Midbrain (tissue), 1 donor: ENCODE measurements at places on chromosomes 2 and 18.

DNA sequence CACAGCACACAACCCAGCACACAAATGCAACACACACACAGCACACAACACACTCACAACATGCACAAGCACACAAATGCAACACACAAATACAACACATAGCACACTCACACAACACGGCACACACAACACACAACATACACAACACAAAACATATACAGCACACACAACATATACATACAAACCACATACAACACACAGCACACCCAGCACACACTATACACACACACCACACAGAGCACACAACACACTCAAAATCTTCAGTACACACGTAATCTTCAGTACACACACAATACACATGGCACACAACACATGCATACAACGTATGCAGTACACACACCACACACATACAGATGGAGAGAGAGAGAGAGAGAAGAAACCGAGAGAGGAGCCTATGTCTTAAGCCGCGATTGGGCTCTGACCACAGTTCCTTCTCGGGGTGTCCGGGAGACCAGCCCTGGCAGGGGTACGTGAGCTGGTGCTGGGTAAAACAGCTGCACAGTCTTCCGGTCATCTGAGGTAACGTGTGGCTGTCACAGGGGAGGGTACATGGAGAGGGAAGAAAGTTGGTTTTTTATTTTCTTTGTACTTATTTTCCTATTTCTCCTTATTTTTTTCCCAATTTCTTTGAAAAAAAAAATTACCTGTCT, 25.1 kb downstream of the POU3F3 start:
- no peak for DNase-seq

DNA sequence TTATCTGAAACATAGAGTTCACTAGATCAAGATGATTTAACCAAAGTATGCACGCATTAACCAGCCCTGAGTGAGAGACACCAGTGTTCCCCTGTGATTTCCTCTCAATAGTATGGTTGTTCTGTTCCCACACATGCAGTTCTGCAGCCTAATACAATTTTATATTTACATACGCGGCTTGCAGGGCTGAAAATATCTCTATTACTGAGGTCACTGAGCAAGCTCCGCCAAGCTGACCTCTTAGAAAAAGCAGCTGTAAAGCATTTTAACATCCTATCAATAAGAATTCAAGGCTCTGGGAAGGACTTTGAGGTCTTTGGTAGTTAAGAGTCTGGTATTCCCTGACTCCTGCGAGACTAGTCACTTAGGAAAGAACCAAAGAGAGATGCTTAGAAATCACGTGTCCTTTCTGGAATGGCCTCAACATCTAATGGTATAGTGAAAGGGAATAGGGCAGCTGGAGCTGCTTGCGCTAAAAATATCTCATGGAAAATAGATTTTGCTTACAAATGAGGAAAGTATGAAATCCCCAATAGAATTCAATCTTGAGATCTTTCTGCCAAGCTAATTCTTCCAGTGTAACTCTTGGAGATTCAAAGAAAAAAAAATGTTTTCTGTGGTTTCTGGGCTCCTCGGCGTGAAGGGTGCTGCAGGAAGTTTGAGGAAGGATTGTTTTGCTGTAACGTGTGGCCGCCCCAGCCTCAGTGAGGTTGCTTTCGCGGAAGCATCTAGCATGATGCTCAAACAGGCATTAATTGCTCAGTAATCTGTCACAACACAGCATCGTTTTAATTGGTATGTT, 59.2 kb downstream of the DOCK10 start:
- peak; percentile 56 for DNase-seq

DNA sequence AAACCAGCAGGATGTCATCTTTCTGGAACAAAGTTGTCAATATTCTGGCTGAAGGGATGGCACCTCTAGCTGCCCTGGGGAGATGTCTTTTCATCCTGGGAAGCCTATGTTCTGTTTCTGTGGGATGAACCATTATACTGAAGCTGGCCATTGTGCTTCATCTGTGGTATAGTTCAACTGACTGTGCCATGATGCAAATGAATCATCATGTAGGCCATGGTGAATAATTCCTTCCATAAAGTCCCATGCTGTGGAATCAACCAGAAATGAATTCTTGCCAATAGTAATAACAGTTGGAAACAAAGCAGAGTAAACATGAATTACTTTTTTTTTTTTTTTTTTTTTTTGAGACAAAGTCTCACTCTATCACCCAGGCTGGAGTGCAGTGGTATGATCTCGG, 64.1 kb upstream of the CNGA3 start:
- no peak for DNase-seq

DNA sequence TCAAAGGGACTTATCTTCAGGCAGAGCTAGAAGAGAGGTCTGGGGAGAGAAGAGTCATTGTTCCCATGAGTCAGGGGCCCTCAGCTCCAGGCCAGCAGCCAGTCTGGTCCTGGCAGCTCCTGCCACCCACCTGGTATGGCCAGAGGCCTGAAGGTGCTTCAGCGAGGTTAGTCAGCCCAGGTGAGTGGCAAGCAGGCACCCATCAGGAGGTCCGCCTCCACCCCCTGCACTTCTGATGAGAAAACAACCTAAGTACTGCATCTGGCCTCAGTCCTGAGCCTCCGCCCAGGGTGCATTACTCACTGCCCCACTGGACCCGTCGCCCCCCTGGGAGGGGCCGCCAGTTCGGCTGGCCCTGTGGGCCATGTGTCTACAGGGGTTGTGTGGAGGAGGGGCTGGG, 130.2 kb downstream of the INHBB start:
- DNase-seq: no peak

GRCh38 chr18:9079818-9080528, 22.5 kb upstream of the NDUFV2 start:
- peak; percentile 54 for DNase-seq

- no peak for DNase-seq
Measured at GRCh38 chr18:62277045-62277444, 48.1 kb upstream of the TNFRSF11A start.

DNA sequence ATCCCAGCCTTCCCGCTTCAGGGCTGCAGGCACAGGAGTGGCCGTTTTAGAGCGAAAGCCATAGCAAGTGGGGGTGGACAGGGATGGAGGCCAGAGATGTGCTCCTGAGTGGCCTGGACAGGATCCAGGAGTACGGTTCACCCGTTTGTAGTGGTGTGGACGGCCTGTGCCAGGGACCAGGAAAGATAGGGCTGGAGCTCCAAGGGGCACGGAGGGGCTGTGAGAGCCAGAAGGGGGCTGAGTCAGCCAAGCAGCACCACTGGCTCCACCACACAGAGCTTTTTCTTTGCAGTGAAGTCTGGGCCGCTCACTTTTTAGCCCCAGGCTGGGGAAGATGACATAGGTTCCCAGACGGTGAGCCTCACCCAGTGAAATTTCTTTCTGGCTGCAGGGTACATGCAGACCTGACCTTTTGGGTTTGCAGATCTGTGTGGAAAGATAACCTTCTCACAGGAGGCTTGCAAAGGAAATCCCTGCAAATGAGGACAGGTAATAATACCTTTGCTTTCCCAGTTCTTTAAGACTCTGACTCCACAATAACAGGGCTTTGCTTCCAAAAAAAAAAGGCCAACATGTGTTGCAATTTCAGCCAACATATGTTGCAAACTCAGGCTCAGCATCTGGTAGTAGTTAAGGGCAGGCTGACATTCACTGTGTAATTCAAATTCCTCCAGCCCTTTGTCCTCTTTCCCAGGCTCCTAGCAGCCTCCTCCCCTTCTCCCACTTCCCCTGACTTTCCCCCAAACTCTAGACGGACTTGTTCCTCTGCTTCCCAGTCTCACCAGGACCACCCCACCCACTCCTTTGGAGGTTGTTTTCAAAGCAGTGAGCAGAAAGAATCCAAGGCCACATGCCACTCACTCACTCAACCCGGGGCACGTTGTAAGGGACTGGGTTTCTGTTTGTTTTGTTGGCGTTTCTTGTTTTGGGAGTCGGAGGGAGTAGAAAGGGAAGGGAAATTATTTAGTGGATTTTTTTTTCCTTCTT, 20.3 kb upstream of the LAPTM4A start:
- no peak for DNase-seq

GRCh38 chr2:132849118-132849517, 179.1 kb upstream of the LYPD1 start:
- DNase-seq: no peak

- peak; percentile 67 for DNase-seq
Measured at GRCh38 chr2:217650716-217651360, 352.0 kb downstream of the TNS1 start.

GRCh38 chr18:261398-262073, 6.3 kb downstream of the THOC1 start:
- DNase-seq: no peak

GRCh38 chr2:227871375-227871791, at the start of gene DAW1:
DAW1 (plus strand) TSS chr2:227871631; CDS start chr2:227871690, 59 bp downstream.
- DNase-seq: no peak
